ENCODE measurements at places on chromosomes 16 and 17. TPM values are rescaled to one million over a fixed set of nuclear protein-coding genes. Genes with fewer than 3 reads are reported as not detected.
A peak's percentile ranks its signal among the peaks of the same experiment; 100 is the strongest.

The WNK4 gene
- total RNA-seq: 0.12 TPM

- DNase-seq: no peak
Observed at GRCh38 chr16:85657267-85657650, 31.5 kb downstream of the GINS2 start.

GRCh38 chr17:82751571-82752370 is at the start of gene TBCD:
Gene TBCD (plus strand): TSS chr17:82752065. CDS start chr17:82752194, 129 bp downstream.
- peak; percentile 95 for DNase-seq

DNA sequence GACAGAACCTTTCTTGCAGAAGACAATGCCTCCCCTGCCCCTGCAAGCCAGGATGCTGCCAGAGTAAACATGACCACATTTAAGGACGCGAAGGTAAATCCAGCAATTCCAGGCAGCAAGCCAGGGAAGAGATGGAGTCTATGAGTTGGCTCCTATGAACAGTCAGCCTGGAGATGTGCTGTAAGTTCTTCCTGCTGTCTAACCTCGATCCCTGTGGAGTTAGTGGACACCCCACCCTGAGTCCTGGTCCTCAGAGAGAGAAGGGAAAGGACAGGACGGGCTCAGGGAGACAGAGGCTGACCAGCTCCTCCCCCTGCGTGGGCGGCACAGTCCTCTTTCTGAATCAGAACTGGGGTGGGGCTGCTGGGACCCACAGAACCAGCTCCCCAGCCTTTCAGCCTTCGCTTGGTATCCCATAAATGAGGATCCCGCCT is 24.9 kb downstream of the CDC42EP4 start:
- DNase-seq: no peak

GRCh38 chr17:78763561-78763960 is 18.5 kb downstream of the CYTH1 start:
- DNase-seq: no peak
